ENCODE measurements at places on chromosomes 1 and 21.

- DNase-seq = no peak
Observed at GRCh38 chr1:215022741-215023141, 59.8 kb upstream of the KCNK2 start.

GRCh38 chr1:86430376-86430775 lies 6.4 kb downstream of the CLCA2 start:
- no peak for DNase-seq

DNA sequence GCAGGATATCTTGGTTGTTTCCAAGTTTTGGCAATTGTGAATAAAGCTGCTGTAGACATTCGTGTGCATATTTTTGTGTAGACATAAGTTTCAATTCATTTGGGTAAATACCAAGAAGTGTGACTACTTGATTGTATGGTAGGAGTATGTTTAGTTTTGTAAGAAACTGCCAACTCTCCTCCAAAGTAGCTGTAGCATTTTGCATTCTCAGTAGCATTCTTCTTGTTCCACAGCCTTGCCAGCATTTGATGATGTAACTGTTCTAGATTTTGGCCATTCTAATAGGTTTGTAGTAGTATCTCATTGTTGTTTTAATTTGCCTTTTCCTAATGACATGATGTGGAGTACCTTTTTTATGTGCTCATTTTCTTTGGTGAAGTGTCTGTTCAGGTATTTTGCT lies 38.6 kb upstream of the PLA2G4A start:
- DNase-seq = no peak

DNA sequence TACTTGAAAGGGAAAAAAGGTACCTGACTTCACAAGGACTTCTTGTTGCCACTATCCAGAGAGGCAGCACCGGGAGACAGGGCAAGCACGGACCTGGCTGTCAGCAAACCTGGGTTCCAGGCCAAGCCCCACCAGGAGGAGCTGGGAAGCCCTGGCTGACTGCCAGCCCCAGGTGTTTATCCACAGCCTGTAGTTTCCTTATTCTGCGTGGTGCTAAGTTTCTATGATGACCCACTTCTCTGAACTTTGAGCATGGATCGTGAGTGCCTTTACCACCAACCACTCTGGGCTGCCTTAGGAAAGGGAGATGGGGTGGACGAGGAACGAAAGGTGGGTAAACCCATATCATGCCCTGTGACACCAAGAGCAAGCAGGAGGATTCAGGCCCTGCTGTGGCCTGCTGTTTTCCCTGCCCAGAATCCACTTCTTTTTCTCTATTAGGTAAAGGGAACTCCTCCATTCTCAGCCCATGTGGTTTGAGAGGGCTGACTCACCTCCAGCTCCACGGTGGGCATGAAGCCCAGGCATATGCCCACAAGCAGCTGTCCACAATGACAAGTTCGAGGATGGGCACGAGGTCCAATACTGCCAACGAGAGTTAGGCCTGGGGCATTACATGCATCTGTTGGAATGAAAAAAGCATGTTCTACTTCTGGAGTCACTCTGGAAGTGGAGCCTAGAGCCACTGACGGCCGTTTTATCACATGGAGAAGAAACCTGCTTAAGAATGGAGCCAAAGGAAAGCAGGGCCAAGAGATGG lies 20.3 kb downstream of the TSPAN2 start:
- no peak for DNase-seq

DNA sequence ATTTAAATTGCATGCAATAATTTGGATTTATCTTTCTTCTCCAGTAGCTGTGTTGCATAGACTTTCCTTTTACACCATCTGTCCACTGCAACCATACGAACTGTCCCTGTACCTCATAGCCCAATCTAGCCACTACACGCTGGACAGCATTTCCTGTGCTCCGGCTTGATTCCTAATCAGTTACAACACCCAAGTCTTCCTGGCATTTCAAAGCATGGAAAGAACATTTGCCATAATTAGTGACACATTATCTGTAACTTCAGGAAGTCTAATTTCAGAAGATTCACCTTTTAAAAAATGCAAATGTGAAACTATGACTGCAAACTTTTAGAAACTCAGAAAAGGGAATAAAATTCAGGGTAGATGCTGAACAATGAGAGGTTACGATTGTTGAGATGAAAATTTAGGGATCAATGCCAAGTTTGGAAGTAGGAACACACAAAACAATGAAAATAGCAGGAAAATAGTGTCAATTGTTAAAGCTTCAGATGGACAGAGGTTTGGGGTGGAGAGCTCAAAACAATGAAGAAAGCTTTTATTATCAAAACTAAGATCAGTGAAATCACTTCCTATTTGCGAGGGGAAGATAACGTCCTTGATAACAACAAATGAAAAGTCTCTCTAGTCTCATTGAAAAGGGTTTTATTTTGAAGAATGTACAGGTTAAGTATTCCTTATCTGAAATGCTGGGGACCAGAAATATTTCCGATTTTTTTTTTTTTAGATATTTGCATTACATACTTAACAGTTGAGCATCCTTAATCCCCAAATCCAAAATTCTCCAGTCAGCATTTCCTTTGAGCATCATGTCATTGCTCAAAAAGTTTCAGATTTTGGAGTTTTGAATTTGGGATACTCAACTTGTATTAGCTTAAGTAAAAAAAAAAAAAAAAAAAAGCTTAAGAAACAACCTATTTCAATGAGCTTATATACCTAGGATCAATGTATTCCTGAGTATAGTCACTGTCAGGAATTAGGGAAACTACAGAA lies 107.3 kb downstream of the FNBP1L start:
- no peak for DNase-seq

DNA sequence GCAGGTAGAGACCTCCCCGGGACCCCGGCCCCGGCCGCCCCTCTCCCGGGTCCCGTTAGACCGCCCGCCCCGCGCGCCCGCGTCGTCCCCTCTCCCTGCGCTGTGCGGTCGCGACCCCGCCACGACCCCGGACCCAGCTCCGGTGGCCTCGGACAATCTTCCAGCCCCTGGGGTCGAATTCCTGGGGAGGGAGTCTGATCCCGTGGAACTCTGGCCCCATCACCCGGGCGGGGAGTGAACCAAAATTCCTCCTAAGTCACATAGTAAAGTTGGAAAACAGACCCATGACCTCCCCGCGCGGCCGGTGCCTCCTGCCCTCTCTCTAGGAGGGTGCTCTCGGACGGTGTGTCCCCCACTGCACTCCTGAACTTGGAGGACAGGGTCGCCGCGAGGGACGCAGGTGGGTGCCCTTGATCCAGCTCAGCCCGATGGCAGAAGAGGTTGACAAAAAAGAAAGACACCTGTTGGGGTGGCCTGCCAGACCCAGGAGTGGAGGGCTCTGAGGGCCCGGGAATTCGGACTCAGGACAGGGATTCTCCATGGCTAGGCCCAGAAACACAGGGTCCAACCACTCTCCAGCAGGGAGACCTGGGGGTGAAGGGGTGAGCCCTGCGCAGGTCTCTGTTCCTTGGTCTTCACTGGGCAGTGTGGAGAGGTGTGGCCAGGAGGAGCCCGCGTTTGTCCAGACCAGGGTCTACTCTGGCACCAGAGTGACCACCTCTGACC lies 451 bp downstream of the ADAMTSL4 start:
- no peak for DNase-seq

- no peak for DNase-seq
Observed at GRCh38 chr1:77673716-77674355, 8.6 kb downstream of the ZZZ3 start.

DNA sequence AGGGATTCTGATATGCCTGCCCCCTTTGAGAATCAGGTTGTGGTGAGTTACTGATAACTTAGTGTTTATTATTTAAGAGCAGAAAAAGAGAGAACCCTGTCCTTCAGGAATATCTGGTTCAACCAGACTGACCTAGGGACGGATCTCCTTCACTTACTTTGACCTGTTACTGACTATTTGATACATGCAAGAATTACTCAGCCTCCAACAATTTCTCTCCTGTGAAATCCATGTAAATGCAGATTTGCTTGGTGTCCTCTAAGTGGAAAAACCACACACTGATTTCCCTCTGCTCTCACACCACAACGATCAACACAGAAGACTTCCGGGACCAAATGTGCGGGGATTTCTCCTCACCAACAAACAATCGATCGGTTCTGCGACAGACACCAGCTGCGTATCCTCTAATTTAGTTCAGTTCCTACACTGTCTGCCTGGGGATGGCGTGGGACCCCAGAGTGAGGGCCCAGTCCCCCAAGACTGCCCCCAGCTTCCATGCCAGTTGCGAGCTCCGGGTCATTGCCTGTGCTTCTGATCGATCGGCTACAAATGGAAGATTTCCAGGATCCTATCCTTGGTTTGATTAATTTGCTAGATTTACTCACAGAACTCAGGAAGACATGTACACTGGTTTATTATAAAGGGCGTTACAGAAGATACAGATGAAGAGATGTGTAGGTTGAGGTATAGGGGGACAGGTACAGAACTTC lies 51.7 kb downstream of the BACE2 start:
- DNase-seq = no peak

DNA sequence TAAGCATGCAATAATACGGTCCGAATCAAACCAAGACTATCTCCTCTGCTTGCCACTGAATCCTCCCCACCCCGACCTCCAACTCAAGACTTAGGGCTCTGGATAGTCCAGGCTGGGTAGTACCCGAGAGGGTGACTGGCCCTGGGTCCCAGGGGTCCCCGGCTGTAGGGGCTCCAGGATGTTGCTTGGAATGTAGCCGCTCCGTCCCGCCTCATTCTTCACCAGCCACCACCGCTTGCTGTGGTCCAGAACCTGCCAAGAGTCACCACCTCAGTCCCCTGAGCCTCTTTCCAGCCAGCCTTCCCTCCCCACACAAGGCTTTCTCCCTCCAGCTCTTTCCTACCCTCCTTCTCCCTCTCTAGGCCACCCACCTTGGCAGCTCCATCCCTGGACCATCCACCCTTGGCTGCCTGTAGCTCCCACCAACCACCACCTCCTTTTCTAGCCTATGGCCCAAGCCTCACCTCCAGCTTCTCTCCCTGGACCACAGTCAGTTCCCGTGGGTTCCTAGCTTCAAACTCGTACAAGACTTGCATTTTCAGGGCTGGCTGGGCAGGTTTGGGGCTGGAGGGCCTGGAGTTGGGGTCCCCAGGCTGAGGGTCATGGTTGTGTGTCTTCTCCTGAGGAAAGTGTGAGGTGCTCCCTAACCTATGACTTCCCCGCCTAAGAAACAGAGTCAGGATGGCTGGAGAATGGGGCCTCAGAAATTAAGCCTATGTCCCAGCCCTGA lies 10.9 kb upstream of the GSTM3 start:
- DNase-seq = no peak

Measured in urinary bladder (tissue), 4 donors.